Stimulated activated CD4-positive, alpha-beta T cell treated with anti-CD3 and anti-CD28 coated beads, Interleukin-1b, Interleukin-23, amount 100 ng/mL, for 1 hour (primary cell): ENCODE measurements at places on chromosomes 7 and 10.

DNA sequence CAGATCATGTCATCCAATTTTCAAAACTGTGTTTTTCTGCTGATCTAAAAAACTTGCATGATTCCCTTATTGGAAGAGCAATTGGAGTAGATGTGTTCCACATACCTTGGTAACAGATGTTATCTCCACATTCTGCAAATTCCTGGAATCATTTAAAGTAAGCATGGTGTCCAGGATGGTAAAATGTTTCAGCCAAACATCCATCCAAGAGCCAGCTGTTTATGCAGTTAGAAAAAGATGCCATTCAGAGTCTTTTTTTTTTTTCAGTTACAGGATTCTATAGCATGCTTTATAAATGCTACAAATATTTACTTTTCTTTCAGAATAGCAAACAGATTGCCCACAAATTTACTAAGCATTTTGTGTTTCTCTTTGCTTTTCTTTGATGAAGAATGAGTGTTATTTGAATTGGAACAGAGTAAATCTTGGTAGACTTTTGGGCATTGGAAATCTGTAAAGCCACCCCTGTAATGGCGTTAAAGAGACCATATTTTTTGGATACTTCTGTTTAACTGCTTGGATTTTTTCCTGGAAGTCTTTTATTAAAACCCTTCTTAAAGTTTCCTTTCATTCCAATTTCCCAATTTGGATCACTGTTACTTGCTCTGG lies 149.8 kb downstream of the GNAT3 start:
- DNase-seq, result no peak

GRCh38 chr7:7581531-7582179 lies 15.0 kb downstream of the MIOS start:
- DNase-seq, result no peak

DNA sequence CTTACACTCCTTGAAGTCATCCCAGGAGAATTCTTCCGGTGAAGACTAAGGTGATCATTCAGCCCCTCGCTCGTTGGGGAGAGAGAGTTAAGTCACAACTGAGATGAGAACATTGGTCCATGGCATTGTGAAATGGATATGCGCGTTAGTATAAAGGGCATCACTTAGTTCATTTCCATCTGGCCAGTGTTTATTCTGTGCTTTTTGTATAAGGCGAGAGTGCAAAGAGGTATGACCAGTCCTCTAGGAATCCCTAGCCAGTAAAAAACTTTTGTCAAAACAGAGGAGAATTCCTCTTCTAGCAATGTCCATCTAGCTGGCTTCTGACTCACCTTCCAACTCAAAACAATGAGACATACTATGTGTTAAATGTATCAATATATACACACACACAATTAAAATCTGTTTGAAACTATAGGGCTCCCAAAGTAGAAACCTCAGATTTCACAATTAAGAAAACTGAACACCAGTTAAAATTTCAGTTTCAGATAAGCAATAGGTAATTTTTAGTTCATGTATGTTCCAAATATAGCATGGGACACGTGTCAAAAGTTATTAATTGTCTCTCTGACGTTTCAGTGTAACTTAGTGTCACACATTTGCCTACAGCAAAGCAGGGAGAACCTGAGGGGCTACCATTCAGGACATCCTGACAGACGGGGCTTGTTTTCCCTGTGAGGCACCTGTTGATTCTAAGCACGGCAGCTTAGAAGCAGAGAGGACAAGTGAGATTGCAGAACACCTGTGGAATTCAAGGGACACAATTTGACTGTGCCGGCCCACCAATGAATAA lies 158.9 kb downstream of the KLF6 start:
- no peak for DNase-seq

DNA sequence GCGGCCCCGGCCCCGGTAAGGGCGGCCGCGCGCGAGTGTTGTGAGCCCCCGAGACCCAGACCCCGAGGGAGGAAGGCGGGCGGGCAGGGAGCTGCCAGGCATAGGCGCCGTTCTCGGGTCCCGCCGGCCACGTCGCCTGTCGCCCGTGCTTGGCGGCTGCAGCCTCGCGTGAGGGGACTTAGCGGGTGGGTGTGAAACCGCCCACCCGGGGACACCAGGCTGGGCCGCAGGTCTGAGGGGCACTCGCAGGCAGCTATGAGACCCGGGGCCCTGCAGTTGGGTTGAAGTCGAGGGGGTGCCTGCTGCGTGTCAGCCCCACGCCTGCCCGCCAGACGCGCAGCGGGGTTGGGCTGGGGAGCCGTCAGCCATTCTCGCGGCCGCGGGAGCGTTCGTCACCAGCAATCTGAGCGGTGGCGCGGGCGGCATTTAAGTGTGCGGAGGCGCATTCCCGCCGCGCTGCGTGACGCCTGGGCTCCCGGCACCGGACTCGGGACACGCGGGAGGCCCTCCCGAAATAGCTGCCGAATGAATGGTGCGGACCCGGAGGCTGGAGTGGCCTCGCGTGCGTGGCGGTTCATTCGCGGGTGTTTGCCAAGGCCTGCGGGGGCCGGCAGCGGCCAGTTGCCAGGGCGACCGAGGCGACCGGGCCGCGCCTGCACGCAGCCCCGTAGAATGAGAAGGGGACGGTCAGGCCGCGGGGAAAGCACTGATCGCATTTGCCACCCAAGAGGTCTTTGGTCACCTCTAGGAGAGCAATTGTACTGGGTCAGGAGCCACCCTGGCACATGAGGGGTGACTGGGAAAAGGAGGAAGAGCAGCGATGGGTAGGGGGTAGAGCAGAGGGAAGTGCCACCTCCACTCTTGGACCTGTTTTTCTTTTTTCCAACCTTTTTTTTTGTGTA lies 750 bp downstream of the ZNF398 start:
- no peak for DNase-seq

DNA sequence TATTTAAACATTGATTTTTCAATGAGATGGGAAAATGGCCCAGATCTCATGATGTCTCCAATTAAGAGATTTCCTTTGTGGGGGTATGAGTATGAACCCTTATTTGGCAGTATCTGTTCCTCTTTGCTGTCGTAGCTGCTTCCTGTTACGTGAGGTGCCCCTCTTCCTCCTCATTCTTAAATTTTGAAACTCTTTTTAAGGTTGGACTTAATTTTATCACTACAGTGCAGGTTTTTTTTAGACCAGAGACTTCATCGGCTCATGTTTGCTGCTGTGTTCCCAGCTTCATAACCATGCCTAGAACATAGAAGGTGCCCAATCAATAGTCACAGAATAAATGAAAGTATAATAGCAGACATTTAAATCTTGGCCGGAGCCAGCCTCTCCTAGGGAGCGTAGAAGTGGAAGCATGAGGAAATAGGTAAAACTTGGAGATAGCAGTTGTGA lies 2.4 kb downstream of the MIOS start:
- DNase-seq, result no peak

GRCh38 chr10:52517012-52517411 lies 202.9 kb downstream of the DKK1 start:
- DNase-seq, result no peak

DNA sequence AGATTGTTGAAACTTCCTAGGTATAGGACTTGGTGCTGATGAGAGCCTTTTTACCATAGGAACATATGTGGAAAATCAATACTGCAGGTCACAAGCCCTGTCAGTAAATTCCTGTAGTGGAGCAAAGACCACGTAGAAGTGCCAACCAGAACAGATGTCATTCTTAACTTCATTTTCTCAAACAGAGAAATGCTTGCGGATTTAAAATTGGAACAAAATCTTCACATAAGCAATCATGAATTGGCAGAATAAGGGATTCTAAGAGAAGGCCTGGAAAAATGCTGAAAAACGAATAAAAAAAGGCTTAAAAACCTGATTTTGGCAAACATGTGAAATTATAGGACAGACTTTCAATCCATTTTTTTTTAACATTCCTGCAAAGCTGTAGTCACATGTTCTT lies 80.8 kb upstream of the SMIM30 start:
- no peak for DNase-seq

DNA sequence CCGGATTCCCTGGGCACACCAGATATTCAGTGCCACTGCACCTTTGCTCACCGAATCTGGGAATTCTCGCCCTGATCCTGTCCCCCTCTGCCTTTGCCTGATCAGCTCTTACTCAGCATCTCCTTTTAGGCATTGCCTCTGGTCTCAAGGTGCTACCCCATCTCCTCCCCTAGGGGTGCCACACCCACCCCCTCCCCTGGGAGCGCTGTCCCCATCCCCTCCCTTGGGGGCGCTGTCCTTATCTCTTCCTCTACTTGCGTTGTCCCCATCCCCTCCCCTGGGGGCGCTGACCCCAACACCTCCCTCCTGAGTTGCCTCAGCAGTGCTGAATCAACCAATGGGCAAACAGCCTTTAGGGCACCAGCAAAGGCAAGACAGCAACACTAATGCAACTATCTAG lies 686.9 kb upstream of the FOXK1 start:
- DNase-seq, result no peak

DNA sequence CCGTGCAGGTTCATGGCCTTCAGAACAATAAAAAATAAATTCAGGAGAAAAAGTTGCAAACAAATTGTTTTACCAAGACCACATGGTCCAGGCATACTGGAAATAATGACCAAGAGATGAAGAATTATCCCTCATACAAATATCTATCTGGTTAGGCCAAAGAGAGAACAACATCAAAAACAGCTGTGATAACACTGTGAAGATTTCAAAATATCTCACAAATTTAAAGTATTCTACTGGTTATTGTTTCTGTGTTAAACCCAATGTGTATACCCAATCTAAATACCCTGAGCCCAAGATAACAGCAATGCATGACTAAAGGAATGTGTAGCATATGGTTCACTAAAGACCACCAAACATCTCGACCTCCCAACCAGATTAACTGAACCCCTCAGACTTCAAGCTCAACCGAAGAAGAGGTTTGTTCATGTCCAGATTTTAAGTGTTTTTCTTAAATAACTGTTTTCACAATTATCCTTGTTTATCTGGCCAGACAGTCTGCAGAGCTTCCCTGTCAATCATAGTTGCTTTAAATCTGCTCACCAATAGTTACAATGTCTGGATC lies 10.9 kb downstream of the OR9A2 start:
- no peak for DNase-seq

- DNase-seq, result no peak
These were observed 12.7 kb downstream of the FAM3C start for GRCh38 chr7:121383235-121383910.

DNA sequence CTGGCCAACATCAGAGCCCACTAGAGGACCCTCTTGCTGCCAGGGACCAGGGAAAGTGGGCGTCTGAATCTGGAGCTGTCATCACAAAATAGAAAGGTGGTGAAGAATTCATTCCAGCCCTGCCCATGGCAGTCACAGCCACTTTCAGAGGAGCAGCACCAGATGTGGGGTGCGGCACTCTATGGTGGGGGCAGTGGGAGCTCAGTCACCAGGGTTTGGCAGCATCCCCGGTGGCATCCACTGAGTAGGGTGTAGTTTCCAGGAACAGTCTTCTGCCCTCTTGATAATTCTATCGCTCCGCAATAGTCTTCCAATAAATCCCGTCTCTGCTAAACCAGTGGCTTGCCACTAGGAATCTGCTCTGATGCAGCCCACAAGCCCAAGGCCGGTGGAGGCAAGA lies 108.5 kb upstream of the TCF7L2 start:
- no peak for DNase-seq

GRCh38 chr10:99557044-99557443 lies 24.3 kb downstream of the NKX2-3 start:
- no peak for DNase-seq

DNA sequence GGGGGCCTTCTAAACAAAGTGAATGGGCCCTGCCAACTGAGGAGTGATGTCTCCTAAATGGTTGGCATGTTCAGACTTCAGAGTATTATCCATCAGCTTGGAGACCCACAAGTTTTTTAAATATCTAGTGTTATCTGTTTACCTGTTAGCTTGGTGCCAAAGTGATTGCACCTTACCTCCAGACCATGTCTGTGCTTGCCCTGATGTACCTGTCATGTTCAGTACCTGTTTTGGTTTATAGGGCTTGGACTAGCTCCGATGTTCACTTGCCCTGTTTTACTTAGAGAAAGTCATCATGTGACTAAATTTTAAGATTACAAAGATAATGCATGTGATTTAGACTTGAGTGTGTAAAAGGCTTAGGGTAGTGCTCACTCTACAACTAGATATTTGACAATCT lies 67.7 kb downstream of the CNNM2 start:
- DNase-seq, result no peak

DNA sequence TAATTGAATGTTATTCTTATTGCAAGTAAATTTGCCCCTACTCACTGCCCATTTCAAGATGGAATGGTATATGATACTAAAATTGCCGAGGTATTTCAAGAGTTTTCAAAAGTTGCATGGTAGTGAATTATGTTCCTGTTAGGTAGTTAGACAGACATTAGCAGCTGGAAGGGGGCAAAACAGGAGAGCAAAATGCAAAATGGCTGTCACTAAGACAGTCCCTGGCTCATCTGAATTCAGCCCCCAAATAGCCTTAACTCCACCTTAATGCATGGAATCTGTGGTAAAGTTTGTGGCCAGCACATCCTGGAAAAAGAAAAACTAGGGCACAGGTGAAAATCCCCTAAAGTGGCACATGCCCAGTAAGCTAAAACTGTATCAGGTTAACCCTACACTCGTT lies 894.9 kb downstream of the NXPH1 start:
- DNase-seq, result no peak

DNA sequence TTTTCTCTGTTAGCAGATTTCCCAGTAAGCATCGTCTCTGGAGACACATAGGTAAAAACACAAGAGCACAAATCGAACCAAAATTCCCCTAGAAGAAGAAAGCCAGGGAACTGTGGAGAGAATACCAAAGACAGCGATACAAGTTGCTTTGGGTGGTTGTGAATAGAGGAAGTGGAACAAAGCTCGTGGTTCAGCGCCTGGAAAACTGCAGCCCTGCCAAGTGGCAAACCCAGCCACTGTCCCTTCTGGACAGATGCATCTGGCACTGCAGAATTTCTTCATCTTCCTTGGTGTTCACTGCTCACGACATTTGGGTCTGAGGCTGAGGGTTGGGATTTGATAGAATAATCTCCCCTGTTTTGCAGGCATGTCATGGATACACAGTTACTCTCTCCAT lies 733.8 kb downstream of the PARD3 start:
- DNase-seq, result no peak

- DNase-seq, result no peak
These were observed 20.3 kb upstream of the GIMAP2 start for GRCh38 chr7:150665089-150665748.

- DNase-seq, result no peak
These were observed 47.8 kb upstream of the NKX2-3 start for GRCh38 chr10:99484626-99485581.

DNA sequence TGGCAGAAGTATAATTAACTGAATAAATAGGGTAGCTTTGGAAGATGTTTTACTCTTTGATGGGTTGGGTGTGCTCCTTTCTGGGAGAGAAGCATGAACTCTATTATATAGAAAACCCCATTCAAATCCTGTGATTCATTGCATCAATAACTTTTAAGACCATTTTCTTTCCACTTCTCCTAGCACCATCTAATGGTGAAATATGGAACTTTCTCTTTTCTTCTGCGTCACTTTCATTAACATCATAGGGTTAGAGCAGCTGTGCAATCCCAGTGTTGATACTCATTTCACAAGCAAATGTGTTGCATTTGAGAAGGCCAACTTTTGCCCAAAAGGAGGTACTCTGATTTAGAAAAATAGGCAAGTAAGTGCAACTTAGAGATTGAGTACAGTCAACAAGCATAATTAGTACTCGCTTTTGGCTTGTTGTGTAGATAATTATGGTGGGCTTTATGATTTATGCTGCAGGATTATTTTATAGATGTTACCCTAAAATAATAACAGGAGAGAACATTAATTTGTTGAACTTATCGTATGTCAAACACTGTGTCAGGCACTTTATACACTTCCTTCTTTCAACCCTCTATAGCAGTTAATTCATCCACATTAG lies 92.9 kb downstream of the CPED1 start:
- DNase-seq, result no peak
